CMK (cell line): ENCODE measurements at places on chromosomes 3 and 15.

DNA sequence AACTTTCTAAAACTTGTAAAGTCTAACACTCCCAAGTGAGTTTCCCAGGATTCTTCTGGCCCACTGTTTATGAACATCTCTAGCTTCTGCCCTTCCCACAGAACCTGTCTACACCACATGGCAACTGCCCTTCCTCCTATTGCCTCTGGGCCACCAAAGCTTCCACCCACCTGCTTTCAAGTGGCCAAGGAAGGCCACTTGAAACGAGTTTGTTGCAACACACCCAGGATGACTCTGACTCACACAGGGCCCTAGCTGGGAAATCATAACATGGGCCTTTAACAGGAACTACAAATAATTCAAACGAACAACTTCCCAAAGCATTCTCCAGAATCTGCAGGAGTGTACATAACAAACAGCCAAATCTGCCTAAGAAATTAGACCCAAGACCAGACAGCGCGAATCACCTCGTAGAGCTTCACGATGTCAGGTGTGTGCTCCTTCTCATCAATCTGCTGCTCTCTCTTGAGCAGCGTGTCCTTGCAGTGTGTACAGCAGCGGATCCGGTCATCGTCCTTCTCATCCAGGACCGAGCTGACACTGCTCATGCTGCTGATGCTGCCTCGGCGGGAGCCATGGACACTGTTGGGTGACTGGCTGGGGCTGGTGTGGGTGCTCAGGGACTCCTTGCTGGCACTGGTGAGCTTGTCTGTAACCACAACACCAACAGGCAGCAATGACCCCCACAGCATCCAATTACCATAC lies 16.8 kb downstream of the RBSN start:
- no peak for DNase-seq

- no peak for DNase-seq
These were observed 4.2 kb downstream of the SCN10A start for GRCh38 chr3:38811822-38812221.

- DNase-seq = no peak
These were observed 44.2 kb upstream of the TIPARP start for GRCh38 chr3:156630081-156630772.

DNA sequence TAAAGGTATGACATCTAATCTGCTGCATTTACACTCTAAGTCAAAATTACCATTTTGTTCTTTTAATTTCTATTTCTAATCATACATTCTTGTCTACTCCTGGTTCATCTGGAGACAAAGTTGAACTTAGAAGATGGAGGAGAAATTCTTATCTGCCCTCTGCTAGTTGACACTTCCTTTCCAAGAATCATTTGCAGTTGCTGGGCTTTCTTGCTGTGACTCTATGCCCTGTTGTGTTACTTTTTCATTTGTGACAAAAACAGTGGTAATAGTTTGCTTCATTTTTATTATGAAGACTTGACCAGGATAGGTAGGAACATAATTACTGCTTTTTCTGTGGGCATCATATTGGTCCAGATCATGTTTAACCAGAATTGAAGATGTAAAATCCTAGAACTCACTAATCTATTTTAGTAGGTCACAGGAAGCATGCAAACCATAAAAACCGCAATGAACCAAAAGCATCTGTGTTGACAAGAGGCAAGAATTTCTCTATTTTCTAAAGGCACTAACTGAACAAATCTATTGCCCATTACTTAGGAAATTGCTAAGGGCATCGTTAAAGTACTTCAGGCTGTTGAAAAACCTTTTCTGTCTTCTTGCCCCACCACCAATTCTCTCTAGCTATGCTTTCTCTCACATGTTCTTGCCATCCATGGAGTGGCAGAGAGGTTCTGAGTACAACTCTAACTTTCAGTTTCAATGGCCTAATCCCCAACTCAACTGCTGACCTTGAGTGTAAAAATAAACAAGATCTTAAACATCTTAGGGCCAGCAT lies 4.2 kb upstream of the CCR2 start:
- DNase-seq = no peak

DNA sequence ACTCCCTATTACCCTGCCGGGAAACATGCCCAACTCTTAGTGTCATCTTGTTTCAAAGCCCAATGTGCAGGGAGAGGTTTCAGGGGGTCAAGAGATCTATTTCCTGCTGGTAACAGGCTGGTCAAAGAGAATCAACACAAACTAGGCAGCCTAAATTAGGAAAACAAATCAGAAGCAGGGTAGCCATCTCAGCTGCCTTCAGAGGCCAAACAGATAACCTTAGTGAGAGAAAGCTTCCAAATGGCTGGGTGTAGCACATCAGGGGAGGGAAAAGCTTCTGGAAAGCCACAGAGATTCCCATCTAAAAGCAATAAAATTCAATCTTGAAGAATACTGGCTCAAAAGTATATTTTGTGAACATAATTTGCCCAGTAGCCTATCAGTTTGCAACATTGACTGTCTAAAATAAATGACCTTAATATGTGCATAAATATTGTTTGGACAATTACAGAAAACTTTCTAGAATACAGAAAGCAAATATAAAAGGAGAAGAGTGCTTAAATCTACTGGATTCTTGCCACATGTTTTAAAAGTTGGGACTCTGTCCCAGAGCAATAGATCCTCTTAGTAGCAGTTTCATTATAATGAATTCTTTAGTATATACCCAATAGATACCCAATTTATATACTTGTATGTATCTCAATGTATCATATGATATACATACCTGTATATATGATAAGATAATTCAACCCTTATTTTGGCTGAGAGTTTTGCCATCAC lies 371.9 kb upstream of the RARB start:
- DNase-seq = no peak

DNA sequence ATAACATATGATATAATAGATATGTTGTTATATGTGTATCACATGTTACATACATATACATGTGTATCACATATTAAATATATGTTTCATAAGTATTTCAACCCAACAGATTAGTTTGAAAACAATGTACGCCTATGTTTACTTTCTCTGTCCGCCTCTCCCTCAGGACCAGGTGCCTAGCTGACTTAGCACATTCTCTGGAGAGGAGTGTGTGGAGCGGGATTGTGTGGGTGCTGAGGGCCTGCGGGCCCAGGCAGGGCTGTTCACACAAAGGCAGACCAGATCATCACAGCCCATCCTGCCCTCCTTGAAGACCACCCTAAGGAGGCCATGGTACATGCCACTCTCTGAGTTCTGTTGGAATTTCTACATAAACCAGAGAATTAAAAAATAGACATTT lies 81.0 kb downstream of the PLXNA1 start:
- no peak for DNase-seq

DNA sequence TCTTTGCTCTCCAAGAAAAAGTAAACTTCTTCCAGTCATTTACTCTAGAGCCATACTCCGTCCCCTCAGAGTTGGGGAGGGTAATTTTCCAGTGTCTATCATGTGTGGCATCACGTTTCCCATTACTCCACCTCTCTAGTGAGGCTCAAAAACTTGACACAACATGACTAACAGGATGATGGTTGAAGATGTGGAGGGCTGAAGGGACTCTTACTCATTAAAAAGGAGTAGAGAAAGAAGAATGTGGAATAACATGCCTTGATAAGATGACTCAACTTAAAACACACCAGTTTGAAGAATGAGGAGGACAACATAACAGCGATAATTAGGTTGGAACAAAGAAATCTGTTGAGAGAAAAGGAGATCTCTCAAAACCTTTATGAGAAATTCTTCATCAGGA lies 894.3 kb downstream of the OTOL1 start:
- DNase-seq = no peak

DNA sequence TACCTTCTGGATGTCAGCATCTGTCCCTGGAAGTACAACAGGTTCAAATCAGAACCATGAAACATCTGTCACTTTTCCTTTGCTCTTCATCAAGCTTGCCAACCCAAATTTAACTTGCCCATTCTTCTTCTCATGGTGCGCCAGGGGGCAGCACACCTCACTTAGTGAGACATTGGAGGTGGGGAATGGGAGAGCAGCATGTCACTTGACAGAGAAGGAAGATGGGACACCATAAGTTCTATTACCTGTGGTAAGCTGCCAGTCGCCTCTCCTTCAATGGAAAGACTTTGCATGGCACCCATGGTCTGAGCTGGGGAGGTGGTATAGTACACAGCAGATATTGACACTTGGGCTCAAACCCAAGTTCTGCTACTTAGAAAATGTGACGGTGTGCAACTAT lies 2.9 kb downstream of the SCN5A start:
- DNase-seq = peak; percentile 38

DNA sequence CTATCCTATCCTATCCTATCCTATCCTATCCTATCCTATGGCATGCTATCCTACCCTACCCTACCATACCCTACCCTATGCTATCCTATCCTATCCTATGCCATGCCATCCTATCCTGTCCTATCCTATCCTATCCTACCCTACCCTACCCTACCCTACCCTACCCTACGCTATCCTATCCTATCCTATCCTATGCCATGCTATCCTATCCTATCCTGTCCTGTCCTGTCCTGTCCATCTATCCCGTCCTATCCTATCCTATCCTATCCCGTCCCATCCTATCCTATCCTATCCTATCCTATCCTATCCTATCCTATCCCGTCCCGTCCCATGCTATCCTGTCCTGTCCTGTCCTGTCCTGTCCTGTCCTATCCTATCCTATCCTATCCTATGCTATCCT lies 57.4 kb downstream of the SLC6A11 start:
- no peak for DNase-seq

DNA sequence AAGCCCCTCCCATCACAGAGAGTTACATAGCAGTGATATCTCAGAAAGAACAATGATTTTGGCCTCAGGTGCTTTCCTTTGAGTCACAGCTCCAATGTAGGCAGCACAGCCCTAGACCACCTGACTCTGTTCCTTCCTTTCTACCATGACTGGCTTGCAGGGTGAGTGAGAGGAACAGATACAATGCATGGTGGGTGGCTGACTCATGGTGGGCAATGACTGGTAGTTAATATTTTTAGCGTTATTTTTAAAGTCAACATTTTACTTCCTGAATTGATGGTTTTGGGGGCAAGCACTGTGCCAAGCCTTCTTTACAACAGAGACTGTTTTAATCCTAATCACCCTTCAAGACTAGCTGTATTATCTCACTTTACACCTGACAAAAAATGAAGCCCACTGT lies 32.8 kb upstream of the ST3GAL6 start:
- no peak for DNase-seq

GRCh38 chr15:75861750-75862402 lies 18.6 kb downstream of the UBE2Q2 start:
- no peak for DNase-seq

- DNase-seq = no peak
These were observed 99.1 kb upstream of the STT3B start for GRCh38 chr3:31433679-31433992.

DNA sequence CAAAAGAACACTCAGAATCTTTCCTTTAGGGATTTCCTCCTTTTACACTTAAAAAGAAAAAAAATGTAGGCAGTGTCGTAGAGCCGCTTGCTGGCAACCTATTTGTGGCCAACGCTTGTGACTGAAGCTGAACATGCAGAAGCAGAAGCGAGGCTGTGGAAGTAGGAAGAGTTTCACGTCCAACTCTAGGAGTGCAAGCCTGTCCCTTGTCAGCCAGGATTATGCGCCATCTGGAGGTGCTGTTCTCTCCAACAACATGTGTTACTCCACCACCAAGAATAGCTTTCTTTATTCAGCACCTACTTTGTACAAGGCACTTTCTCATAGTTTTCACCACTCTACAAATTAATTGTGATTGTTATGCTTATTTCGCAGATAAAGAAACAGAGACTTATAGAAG lies 223.2 kb upstream of the LMCD1 start:
- peak; percentile 3 for DNase-seq

DNA sequence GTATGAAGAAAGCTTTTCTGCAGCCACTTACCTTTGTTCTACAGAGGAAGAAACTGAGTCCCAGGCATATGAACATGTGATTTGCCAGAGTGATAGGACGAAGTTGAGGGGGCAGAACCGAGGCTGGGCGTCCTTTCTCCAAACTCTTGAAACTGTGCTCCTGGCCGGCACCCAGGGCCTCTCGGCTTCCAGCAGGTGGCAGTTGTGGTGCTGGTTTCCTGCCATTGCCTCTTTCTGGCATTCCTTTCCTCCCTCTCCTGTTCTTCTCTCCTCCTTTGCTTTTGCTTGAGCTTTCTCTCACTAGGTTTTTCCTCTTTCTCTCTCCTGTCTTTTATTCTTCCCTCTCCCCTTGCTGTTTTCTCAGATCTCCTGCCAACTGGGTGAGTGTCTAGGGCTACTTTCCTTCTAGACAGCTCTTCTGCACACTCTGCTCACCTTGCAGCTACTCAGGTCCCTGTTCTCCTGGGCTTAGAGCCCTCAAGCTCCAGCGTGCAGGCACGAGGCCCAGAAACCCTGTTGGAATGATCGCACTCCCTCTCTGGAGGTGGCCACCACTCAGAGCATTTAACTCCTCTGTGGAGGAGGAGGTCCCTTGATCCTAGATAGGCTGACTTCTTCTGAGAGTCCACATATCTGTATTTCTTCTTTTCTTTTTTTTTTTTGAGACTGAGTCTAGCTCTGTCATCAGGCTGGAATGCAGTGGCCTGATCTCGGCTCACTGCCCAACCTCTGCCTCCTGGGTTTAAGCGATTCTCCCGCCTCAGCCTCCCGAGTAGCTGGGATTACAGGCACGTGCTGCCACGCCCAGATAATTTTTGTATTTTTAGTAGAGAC lies 26.2 kb downstream of the TRAK1 start:
- DNase-seq = no peak

GRCh38 chr3:14157951-14158350 lies 20.4 kb downstream of the XPC start:
- no peak for DNase-seq

- no peak for DNase-seq
These were observed 35.5 kb upstream of the CGNL1 start for GRCh38 chr15:57340682-57341259.

GRCh38 chr3:11095932-11096265 lies 58.4 kb upstream of the HRH1 start:
- DNase-seq = no peak

- no peak for DNase-seq
These were observed 3.1 kb upstream of the LARP6 start for GRCh38 chr15:70856884-70857561.

DNA sequence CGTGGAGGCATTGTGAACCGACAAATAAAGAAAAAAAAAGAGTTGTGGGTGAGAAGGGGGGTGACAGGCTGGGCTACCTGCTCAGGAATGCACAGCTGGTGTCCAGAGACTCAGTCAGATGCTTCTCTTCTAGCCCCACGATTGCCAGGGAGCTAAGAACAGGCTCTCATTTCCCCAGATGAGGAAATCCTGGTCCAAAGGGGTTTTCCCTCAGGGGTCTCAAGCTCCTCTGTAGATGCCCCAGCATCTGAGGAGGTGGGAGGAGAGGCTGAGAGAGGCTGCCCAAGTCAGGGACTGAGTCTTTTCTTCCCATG lies 35.5 kb downstream of the BNC1 start:
- DNase-seq = no peak

DNA sequence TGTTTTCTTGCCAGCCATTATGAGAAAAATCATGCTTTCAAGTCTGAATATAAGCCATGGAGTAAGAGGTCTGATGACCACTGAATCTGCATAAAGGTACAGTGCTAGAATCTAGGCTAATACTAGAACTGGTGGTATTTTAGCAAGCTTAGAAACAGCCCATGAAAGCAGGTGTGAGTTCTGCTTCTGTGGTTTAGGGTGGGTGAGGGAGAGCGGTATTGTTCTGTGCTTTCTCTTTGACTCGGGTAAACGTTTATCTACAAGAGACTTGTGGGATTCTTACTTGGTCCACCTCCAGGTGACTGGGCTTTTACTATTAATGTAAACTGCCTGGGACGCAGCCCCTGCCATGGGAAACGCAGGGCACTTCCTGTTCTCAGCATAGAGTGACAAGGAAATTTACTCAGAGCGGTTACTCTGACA lies 55.2 kb downstream of the PGPEP1L start:
- no peak for DNase-seq
